ENCODE measurements at places on chromosomes 5 and 9.

DNA sequence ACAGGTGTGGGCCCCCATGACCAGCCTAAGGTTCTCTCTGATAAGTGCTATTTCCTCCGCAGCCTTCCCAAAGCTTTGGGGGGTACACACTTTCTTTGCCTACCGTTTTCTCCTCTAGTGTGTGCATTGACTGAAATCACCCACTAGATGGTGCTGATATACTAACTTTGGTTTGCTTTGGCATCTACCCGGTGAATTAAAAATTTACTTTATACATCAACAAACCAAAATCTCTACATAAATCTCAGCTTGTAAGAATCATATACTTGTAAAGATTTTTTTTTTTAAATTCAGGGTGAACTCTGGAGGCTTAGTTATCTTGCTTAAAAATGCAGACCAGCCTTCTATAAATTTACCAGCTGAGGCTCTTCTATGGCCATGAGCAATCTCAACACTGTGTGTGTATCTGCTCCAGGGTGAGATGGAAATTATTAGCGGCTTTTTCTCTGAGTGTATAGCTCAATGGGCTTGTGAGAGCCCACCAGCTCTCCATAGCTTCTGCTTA, 475.7 kb upstream of the TNC start:
- DNase-seq, result no peak

DNA sequence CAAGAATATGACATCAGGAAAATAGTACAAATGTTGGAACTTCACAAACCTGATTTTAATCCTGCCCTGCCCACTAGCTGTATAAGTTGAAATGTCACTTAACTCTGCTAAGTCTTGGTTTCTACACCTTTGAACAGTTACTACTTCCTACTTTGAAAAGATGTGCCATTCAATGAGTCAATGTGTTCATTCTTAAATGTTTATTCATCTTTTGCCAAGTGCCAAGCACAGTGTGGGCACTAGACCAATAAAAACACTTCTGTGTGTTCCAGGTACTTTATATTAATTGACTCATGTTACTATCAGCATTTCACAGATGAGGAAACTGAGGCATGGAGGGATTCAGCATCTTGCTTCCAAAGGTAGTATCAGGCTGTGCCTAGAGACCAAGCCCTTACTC, 12.8 kb downstream of the PDCL start:
- DNase-seq, result no peak

DNA sequence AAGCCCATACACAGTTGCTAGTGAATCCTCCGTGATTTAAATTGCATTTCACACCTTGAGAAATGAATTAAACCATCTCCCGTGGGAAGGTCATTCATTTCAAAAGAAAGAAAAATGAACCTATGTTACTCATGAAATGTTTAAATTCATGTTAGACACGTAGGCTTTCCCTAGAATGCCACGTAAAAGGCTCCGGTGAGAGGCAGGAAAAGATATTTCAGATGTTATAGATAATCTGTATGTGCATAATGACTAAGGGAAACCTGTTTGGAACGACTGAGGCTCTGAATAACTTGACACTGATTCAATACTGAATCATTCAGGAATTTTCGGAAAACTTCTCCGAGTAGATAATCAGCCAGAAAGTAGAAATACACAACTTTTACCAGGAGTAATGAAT, 134.3 kb upstream of the ICE1 start:
- DNase-seq, result no peak

GRCh38 chr5:95533106-95533505, 21.7 kb downstream of the SKIC3 start:
- no peak for DNase-seq

Data from activated T-cell treated with anti-CD3 and anti-CD28 coated beads for 48 hours (primary cell).